GM06990 (cell line): ENCODE measurements at places on chromosomes 4 and X.

DNA sequence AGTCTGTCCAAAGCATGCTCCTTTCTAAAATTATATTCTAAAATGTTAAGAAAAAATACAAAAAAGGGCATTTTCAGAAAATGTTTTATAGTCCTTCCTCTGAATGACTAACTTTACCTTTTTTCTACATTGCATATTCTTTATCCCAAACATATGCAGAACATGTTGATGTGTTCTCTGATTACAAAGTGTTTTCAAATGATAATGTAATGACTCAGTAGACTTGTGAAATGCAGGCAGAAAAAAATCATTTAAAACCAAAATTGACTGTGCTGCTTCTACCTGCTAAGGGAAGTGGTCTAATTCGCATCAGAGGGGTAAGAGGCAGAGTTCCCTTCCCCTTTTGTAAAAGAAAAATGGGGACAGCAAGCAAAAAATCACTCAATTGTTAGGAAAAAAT lies 22.7 kb upstream of the YTHDC1 start:
- DNase-seq = no peak

DNA sequence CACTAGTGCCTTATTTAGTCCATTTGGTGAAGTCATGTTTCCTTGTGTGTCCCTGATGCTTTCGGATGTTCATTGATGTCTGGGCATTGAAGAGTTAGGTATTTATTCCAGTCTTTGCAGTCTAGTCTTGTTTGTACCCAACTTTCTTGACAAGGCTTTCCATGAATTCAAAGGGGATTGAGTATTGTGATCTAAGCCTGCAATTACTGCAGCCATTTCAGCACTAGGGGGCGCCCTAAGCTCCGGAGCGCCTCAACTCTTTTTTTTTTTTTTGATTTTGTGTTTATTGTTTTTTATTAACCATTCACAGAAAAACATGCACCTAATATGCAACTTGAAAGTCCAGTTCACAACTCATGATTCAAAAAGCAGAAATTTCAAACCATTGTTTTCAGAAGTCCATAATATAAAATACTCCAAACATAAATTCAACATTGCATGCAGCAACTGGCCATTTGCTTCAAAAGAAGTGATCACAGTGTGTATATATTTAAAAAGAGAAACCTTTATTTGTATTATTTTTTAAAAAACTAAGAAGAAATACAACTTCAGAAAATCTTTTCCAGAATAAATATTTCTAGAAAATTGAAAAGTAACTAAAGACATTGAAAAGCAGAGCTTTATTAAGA lies 59.2 kb downstream of the PTPN13 start:
- DNase-seq = no peak

GRCh38 chr4:3320361-3321023 lies 27.7 kb downstream of the RGS12 start:
- DNase-seq = no peak

- DNase-seq = no peak
These were observed 6.7 kb upstream of the PRICKLE3 start for GRCh38 chrX:49192722-49193328.

GRCh38 chrX:132463411-132463810 lies 25.4 kb downstream of the MBNL3 start:
- no peak for DNase-seq

- no peak for DNase-seq
These were observed 58.3 kb downstream of the SMIM20 start for GRCh38 chr4:25972366-25972765.

GRCh38 chr4:170015285-170015684 lies 10.9 kb downstream of the MFAP3L start:
- DNase-seq = no peak

DNA sequence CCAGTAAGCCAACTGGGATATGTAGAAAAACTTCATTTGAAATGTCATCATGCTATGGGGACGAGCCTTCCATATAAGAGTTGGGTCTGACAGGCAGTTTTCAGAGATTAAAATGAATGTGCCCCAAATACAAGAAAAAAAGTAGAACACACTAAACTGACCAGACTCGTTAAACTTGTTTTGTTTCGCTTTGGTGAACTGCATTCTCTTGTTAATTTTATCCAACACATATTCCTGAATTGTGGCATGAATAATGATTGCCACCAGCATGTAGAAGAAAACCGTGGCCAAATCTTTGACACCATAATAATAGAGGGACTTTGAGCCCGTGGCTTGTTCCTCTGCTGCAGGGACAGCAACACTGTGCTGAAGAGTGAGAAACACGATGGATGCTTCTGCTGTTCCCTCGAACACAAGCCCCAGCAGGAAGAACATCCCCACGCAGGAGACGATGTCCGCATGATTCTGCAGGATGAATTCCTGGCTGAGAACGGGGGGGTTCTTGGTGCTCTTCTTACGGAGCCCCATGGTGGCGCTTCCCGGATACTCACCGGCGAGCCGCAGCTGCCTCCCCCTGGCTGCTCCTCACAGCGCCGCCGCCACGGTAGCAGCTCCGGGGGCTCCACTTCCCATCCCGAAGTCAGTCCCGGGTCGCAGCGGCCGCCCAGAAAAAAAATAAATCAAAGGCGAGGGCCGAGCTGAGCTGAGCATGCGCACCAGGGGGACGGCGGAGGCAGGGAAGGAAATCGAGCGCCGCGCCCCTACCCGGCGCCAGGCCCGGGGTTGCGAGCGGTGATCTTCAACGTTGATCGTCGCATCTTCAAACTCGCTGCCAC lies at the start of gene TRAM1L1:
Gene TRAM1L1, minus strand, starts transcription at position 711 of the 836 bp plus-strand sequence. Its CDS starts 183 bp downstream, at position 528.
- no peak for DNase-seq

GRCh38 chr4:129246910-129247461 lies 151.0 kb downstream of the C4orf33 start:
- DNase-seq = no peak

DNA sequence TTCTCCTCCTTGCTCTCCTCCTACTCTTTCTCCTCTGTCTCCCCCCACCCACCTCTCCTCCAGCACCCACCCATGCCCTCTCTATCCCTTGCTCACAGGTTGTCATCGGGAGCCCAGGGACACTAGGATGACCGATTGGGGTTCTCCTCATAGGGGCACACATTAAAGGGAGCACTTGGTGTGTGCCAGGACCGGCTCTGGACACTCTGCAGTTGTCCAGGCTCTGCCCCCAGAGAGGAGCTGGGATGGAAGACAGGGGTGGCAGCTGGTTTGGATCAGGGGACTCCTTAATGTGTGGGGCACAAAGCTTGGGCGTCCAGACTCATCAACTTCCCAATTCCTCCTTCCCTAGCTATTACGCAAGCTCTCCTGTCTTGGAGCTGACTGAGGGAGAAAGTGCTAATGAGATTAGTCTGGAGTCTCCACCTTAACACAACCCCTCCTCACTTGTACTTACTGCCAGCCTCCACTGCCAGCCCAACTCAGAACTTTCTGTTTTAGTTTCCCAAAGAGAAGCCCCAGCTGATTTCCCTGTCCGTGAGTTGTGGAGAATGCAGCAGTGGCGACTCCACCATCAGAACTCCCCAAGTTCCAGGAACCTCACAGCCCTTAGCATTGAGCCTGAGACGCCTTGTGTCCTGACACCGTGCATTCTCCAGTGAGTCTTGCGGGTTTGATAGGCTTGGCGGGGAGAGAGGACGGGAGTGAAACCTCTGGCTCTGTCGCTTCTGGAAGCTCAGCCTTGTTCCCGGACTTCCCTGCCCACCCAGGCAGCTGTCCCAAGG lies 52.2 kb downstream of the CXorf49B start:
- DNase-seq = no peak

GRCh38 chr4:566508-567295 lies 9.4 kb downstream of the TMEM271 start:
- no peak for DNase-seq

DNA sequence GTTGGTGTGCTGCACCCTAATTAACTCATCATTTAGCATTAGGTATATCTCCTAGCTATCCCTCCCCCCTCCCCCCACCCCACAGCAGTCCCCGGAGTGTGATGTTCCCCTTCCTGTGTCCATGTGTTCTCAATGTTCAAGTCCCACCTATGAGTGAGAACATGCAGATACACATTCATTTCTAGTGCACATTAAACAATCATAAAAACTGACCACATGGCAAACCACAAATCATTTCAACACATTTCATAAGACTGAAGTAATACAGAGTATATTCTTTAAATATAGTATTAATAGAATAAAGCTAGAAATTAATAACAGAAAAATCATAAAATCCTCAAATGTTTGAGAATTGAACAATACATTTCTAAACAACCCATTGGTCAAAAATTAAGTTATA lies 34.1 kb downstream of the PRKG2 start:
- no peak for DNase-seq

DNA sequence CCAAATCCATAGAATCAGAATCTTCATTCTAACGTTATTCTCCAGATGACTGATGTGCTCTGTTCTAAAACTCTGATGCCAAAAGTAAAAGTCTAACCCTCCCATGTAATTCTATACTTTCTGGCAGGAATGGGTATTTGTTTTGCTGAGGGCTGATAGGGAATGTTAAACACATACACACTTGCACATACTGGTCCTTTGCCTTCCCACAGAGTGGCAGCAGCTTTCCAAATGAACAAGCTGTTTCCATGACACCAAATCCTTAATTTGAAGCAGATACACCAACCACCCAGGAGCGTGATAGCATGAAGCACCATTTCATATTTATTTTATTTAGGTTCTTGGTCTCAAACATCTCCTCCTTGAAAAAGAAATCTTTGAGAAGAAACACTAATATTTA lies 155.5 kb upstream of the PRDX4 start:
- no peak for DNase-seq

DNA sequence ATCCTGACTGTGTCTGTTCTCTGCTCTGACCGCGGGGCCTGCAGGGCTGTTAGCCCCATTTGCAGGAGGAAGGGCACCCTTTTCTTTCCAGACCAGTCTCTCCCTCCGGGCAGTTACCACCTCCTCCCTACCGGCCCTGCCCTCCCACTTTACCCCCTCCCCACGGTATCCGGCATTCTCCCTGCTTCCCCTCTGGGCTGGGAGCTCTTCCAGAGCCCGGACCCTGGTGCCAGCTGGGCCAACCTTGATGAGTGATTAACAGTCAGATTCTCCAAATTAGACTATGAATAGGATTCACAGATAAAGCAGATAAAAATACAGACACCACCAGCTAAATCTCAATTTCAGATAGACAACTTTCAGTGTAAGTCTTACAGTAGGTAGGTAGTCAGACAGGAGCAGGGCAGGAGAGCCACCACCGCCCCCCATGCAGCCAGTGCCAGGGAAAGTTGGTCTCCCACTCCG lies 23.4 kb upstream of the WFS1 start:
- no peak for DNase-seq

- DNase-seq = peak; percentile 16
These were observed 1.8 kb downstream of the TLL1 start for GRCh38 chr4:165874791-165875371.

- DNase-seq = no peak
These were observed 16.3 kb downstream of the RBMX2 start for GRCh38 chrX:130418066-130418465.

DNA sequence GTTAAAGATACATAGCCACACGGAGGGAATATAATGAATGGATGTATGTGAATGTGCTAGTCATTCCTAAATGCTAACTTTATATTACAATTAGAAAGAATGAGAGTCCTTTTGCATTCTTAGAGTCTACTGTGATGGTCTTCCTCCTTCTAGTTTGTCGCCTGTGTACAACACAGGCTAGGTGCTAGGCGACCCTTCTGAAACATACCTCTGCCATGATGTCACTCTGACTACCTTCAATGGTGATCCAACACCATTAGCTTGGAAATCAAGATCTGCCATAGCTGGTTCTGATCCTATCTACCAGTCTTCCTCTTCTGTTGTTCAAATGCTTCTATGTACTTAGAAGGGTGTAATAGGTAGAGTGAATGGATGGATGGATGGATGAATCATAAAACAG lies 151.2 kb downstream of the MGST2 start:
- no peak for DNase-seq

DNA sequence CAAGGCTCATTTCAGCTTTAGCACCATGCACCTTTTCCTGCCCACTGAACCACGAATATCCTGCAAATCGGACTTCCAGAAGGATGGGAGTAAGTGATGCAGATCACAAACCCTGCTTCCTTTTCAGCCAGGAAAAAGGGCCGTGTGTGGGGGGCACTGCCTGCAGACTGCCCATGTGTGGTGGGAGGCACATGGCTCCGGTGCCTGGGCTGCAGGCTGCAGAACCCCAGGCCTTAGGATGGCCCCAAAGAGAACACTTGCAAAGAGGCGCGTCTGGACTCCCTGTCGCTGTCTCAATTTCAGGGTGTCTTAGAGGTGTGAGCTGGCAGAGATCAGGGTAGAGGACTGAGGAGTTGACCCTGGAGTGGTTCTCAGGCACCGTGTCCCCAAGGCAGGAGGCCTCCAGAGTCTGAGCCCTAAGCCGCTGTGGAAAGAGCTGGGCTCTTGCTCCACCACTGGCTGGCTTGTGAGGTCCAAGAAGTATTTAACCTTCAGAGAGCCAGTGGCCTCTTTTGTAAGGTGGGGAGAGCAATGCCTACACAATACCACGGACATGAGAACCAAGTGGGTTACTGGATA lies 97.0 kb downstream of the ENPP6 start:
- DNase-seq = no peak

DNA sequence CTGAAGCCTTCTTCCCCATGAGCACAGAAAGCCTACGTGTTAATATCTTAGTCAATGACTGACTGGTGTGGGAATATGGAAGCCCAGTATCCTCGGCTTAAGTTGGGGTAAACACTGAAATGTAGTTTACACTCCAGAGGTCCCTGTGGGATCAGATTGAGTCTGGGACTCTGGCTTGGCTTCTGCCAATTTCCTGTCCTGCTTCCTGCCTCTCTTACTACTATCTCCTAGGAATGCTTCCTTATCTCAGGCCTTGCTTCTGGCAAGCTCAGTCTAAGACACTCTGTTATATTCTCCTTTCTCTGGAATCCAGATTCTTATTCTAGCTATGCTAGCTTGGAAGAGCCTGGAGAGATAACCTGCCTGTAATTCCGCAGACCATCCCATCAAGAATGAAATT lies 174.0 kb upstream of the LDB2 start:
- no peak for DNase-seq

GRCh38 chrX:1222531-1223241 lies 10.2 kb upstream of the CRLF2 start:
- DNase-seq = no peak

GRCh38 chr4:186999686-187000085 lies 276.0 kb upstream of the FAT1 start:
- no peak for DNase-seq

- DNase-seq = no peak
These were observed 1254.4 kb upstream of the ADGRL3 start for GRCh38 chr4:59945716-59946115.

GRCh38 chr4:84493092-84493850 lies 5.8 kb downstream of the NKX6-1 start:
- DNase-seq = no peak
